ENCODE measurements at places on chromosomes 7 and 10.

- no peak for DNase-seq
Measured at GRCh38 chr7:80974396-80975358, 55.8 kb upstream of the SEMA3C start.

DNA sequence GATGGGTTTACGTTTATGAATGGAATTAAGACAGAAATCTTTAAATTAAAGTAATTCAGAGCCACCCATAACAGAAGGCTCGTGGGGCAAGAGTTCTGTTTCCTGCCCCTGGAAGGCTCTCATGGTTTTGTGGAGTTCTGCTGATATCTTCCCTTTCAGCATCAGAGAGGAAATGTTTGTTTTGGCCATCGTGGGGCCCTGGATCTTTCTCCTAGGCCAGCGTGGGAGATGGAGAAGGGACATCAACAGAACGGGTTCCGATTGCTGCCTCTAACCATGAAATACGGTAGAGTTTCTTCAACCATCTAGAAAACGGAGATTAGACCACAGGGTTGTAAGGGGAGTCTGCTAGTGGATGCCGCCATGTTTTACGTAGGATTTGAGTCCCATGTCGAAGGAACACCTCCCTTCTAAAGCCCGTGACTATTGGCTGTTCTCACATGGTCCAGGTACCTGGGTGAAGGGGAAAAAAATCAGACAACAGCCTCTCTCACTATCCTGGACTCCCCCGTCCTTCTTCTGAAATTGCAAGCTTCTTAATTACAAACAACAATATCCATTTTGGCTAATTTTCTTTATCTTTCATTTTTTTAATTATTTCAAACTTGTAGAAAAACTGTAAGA is 169.1 kb upstream of the CELF2 start:
- no peak for DNase-seq

- DNase-seq: no peak
Measured at GRCh38 chr10:120667276-120667675, 183.9 kb upstream of the WDR11 start.

DNA sequence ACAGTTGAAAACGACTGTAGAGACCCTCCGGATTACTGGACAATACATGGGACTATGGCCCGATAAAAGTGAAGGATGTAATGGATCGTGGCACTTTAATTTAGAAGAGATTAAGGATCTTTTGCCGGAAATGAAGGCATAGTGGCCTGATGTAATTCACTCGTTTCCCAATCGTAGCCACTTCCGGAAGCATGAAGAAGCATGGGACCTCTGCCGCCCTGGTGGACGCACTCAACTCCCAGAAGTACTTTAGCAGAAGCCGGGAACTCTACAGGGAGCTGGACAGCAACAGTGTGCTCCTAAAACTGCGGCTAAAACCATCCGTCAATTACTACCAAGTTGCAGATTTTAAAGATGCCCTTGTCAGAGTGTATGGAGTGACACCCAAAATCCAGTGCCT is 59.6 kb upstream of the NUPR2 start:
- DNase-seq: no peak

GRCh38 chr10:79180414-79181221 is 111.9 kb downstream of the ZMIZ1 start:
- DNase-seq: no peak

GRCh38 chr10:37701781-37702493 is 155.5 kb downstream of the ZNF248 start:
- no peak for DNase-seq

- no peak for DNase-seq
Measured at GRCh38 chr7:25391295-25391861, 163.1 kb upstream of the NPVF start.

GRCh38 chr7:23852988-23853387 is 143.0 kb downstream of the STK31 start:
- peak; percentile 55 for DNase-seq

- DNase-seq: no peak
Measured at GRCh38 chr7:114083166-114084001, 164.6 kb upstream of the PPP1R3A start.

DNA sequence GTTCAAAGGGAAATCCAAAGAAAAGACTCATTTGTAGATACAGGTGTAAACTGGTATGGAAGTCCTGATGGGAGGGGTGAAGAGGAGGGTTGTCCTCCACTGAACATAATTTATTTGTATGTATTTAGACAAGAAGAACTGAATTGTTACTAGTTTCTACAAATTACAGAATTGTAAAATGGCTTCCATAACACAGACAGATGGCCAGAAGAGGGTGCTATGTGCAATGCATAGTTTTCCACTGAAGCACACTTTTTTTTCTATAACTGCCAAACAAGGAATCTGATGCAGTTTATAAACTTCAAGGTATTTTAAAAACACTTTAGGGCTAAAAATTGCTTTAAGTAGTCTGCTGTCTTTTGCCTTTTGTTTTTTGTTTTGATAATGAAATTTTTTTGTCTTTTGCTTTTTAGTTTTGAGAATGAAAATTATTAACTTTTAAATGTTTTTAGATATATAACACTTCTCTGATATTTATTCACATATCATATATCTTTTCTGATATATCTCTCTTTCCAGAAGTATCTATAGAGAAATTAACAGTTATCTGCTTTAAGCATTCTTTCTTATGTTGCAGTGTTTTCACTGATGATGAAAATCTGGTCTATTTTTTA is 58.5 kb downstream of the PHYHIPL start:
- DNase-seq: peak; percentile 23

- no peak for DNase-seq
Measured at GRCh38 chr7:156898938-156899337, 6.0 kb upstream of the LMBR1 start.

GRCh38 chr10:27413831-27414348 is 90.2 kb upstream of the RAB18 start:
- DNase-seq: no peak

- DNase-seq: peak; percentile 35
Measured at GRCh38 chr10:128078136-128078969, 47.9 kb downstream of the MKI67 start.

DNA sequence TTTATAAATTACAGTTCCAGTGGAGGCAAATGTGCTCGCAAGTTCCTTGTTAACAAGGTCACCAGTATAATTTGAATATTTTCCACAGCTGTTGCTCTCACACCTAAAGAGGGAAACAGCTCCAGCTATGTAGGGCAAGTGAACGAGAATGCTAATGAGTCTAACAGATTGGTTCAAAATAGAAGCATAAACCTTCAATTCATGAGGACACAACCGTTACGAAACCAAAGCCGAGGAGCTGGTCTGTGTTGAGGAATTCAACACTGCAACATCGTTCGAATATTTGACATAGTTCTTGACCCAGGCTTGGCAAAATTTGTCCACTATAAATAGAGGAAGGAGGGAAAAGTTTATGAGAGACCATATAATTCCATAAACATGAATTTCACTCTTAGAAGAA is 161.3 kb downstream of the KLF6 start:
- no peak for DNase-seq

DNA sequence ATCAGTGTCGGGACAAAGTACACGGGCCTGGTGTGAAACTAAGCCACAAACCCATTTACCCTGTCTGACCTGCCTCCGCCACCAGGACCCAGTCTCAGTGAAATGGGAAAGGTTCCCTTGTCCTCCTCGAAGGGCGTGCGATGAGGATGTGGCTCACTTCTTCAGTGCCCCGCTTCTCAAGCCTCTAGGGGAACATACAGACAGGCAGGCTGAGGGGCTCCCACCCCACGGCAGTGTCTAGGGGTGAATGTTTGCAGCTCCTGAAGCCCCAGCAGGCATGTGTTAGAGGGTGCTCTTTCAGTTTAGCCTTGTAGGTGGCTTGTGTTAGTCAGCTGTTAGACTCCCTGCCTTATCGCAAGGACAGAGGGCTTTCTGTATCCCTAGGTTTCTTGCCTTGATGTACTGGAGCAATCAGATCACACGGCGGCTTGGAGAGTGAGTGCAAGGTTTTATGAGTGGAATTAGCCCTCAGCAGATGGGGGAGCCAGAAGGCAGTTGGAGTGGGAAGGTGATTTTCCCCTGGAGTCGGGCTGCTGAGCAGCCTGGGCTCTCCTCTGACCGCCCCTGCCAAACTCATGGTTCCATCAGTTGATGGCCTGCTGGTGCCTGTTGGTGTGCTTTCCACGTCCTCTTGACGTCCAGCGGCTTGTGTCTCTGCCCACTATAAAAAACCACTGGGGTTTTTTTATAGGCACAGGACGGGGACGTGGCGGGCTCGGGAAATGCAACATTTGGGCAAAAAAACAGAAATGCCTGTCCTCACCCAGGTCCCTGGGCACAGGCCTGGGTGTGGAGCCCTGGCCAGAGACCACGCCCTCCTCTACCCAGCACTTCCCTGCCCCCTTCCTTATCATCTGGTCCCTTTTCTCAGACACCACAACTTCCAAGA is 759 bp downstream of the NUDT1 start:
- DNase-seq: peak; percentile 37

- no peak for DNase-seq
Measured at GRCh38 chr7:119482671-119483070, 790.3 kb upstream of the KCND2 start.

- DNase-seq: no peak
Measured at GRCh38 chr7:14691034-14691433, 211.5 kb downstream of the DGKB start.

GRCh38 chr10:105148456-105148855 is 507.4 kb downstream of the SORCS3 start:
- DNase-seq: no peak

DNA sequence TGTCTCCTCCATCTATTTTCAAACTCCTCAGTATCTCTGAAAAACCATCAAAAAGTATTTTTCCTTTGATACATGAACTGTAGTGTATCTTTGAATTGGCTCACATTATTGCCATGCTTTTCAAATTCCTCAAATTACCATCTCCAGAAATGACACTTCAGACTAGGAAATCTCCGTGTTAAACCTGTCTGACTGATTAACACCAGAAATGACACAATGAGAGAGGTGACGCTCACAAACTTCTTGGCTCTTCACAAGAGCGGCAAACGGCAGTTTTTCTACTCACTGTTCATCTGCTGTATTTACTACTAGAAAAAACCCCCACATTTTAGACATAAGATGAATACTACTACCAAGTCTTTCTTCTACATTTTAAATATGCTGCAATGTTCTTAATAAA is 56.6 kb downstream of the MKX start:
- no peak for DNase-seq

DNA sequence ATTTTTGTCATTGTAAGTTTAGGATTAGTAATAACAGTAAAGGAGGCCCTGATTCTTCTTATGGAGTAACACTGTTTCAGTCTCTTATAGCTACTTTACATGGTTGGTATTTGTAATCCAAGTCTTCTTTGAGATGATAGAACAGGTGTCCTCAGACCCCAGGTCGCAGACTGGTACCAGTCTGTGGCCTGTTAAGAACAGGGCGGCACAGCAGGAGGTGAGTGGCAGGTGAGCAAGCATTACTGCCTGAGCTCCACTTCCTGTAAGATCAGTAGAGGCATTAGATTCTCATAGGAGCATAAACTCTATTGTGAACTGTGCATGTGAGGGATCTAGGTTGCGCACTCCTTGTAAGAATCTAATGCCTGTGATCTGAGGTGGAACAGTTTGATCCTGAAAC is 77.3 kb downstream of the STK31 start:
- no peak for DNase-seq

GRCh38 chr7:107961405-107961804 is 41.6 kb downstream of the LAMB1 start:
- DNase-seq: no peak

DNA sequence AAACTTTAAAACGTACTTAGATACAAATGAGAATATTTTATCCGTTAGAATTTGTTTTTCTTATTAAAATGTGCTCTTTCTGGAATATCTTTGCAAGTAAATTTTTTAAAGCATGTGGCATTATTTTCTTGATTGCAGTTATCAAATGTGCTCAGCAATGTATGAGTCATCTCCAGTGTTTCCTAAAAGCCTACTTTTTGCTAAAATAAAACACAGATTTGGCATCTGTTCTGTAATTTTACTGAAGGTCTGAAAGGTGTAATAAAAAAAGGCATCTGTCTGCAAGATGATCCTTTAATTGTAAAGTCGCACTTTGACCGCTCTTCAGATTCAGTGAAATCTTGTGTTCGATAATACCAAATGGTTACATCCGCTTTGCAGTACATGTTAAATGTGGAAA is 3.4 kb downstream of the GNAT3 start:
- no peak for DNase-seq

DNA sequence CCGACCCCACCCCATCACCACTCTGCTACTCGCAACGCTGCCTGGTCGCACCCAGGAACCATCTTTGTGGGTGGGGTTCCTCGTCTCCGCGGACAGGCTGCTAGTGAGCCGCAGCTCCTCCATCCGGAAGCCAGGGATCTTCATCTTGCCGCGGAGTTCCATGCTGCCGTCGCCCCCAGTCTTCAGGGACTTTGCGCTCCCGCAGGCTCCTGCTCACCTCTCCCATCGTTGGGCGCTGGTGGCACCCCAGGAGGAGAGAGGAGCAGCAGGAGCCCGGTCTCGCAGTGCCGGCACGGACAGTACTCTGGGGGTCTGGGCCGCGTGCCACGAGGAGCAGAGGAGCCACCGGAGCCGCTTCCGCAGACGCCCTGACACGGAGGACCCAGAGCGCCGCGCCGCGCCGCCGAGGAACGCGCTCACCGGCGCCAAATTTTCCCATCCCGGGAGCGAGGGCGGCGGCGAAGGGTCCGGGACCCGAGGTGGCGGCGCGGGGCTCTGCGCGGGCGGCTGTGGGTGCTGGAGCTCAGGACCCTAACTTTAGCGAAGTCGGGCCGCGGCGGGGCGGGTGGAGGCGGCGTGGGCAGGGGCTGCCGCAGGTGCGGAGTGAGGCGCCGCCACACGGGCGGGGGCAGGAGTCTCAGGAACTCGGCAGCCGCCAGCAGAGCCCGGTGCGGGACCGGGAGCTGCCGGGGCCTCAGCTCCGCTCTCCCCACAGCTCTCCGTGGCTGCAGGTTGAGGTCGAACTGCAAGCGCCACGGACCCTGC is 750.1 kb upstream of the SORCS1 start:
- peak; percentile 25 for DNase-seq

- no peak for DNase-seq
Measured at GRCh38 chr7:79149831-79150230, 303.6 kb downstream of the MAGI2 start.

DNA sequence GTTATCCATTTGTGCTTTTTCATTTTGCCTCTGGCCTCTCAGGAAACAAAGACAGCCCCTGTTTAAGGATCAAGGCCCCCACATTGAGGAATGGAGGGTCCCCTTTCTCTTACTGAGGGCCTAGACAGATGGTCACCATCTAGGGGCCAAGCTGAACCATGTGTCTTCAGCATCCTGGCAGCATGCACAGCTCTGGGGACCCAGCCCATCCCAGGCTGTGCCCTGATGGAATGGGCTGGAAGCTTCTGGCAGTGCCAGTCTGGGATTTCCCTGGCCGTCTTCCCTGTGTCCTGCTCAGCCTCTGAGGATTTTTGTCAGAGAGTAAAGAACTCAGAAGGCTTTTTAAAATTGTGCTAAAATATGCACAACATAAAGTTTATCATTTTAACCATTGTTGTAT is 116.8 kb downstream of the ITIH5 start:
- DNase-seq: no peak

GRCh38 chr7:8200717-8201116 is 61.2 kb downstream of the ICA1 start:
- DNase-seq: no peak

- DNase-seq: no peak
Measured at GRCh38 chr7:4715410-4715776, 33.3 kb downstream of the FOXK1 start.

Measured in SK-N-DZ (cell line).